MM.1S (cell line): ENCODE measurements at places on chromosomes 5 and 9.

DNA sequence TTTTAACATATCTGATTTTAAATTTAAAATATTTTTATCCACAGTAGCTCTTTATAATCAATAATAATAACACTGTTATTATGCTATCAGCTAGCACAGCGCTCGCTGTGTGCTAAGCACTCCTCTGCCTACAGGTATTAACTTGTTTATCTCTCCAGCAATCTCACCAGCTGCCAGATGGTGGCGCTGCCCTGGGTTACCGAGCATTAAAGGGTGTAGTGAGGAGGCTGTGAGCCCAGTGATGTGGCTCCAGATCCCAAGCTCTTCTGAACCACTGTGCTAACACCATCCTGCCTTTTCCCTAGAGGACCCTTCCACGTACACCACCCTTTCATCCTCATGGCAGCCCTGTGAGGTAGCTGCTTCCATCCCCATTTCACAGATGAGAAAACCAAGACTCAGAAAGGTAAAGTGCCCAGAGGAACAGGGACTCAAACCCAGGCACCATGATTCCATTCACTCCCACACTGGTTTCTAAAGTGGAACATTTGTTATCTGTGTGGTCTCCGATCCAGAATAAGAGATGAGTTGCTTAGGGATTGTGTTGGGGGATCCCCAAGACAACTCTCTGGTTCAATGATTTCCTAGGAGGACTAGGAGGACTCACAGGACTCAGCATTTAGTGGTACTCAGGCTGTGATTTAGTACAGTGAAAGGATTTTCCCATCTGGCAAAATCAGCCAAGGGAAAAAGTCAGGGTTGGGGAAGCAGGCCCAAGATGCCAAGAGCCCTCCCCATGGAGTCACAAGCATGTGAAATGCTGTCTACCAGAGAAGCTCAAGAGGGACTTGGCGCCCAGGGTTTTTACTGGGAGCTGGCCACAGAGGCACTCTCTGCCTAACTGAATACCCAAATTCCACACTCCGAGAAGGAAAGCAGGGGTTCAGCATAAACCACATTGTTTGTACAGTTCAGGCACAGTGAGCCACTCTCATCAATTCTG, 7.0 kb downstream of the IGFBPL1 start:
- DNase-seq = no peak

DNA sequence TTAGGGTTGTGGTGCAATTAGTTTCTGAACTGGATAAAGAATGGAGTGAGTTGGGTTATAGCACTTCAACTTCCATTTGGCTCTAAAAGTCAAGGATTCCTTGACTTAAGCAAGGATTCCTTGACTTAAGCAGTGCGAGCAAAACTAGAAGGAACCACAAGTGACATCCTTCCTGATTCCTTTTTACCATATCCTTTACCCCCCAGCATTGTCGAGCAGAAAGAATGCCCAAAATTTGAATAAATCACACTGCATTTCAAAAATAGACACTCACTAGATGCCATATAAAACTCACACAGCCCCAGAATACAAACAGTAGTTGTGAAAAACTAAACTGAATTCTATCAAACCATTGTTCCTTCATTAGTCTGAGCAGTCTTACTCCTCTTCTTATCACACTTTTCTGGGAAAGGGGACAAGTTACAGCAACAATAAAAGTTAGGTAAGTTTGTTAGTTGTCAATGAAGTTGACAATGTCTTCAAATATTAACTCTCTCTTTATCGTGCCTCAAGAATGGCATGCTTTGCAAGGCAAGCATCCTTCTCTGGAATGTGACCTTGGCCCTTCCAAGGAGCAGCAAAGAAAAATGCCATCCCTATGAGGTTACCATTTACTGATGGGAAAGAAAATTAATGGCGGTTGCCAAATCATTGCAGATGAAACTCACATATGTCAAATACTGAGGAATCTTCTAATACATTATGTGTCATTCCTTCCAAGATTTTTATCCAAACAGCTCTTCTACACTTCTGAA, 273.3 kb upstream of the ANKRD55 start:
- DNase-seq = no peak

DNA sequence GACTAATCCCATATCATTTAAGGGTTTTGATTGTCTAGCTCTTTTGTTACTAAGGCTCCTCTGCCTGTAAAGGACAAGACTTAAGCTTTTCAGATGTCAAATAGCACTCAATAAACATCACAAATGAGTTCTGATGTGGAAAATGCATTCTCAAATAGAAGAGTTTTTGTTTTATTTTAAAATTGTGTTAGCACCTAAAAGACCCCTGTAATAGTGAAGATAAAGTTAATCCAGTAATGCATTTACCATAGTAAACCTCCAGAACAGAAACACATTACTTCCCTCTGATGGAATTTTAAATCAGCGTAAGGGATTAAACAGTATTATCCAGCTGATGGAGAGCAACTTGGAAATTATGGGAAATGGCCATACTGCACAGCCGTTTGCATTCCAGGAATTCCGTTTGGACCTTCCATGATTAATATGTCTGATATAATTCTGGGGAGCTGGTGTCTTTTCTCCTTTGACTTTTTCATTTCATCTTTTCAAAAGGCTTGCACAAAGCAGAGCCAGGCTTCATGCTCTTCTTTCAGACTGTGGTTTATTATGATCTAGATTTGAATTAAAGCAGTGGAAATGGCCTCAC, 105.6 kb downstream of the PPP2R2B start:
- DNase-seq = no peak

DNA sequence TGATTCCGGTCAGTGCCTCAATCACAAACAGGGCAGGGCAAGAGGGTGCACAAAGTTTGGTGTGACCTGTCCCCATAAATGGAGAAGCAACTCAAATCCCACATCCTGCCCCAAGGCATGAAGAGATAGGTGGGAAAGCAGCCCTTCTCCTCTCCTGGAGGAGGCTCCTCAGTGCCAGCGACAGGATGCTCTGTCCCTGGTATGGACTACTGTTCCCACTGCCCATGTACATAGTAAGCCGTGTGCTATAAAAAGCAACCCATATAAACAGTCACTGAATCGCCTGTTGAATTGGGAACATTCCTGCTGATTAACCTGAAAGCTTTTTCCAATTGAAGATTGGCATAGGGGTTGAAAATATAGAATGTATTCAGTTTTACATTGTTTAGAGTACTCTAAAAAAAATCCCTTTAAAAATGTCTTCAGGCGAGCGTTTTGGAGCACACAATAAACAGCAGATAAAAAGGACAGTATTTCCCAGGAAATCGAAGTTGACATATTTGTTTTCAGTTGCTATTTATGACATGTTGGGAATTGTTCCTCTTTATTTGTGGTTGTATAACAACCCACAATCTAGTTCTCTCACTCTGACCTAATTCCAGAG, 513.9 kb downstream of the DIRAS2 start:
- no peak for DNase-seq

- DNase-seq = no peak
Observed at GRCh38 chr5:132808866-132809265, 4.2 kb upstream of the SOWAHA start.

- DNase-seq = no peak
Observed at GRCh38 chr5:179880066-179880650, 21.5 kb upstream of the MRNIP start.

- DNase-seq = no peak
Observed at GRCh38 chr5:143177263-143177983, 226.1 kb downstream of the NR3C1 start.

DNA sequence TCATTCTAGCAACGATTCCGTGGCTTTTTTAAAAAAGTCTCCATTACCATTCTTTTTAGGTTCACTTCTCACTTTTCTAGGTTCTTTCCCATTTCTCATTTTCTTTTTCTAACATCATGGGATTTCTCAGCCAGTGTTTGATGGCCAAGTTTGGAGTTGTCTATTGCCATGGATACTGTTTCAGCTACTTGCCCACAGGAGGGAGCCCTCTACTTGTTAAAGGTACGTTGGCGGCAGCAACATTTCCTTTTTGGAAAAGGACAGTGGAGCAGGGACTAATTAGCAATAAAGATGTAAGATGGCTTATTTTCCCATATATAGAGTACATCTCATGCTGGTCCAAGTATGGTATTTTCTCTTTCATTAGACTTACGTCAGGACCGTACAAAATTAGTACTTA, 2257.5 kb upstream of the C9orf72 start:
- no peak for DNase-seq

DNA sequence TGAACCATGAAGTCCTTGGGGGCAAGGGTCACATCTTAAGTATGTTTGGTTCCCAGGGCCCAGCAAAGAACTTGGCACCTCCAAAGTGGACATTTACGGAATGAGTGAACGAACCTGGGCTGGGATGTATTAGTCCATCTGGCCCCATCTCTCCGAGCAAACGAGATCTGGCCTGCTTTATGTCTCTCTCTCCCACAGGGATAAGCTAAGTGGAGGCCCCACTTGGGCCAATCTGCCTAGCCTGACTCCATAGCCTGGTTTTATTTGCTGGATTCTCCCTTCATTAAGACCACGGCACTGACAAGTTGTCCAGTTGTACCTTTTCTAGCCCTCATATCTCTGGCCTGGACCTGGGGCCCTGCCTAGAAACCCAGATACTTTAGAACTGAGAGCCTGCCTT, 2.1 kb downstream of the TTLL11 start:
- no peak for DNase-seq

GRCh38 chr5:21802869-21803490, 1050.2 kb downstream of the CDH12 start:
- peak; percentile 41 for DNase-seq

DNA sequence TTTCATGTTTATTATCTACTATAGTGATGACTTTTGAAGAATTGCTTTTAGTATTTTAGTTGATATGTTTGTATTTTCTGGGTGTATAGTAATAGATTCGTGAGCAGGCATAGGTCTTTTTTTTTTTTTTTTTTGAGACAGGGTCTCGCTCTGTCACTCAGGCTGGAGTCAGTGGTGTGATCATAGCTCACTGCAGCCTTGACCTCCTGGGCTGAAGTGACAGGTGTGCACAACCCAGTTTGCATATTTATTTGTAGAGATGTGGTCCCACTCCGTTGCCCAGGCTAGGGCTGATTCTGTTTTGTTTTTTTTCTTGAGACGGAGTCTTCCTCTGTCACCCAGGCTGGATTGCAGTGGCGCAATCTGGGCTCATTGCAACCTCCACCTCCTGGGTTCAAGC, 11.9 kb downstream of the ERBIN start:
- DNase-seq = no peak

DNA sequence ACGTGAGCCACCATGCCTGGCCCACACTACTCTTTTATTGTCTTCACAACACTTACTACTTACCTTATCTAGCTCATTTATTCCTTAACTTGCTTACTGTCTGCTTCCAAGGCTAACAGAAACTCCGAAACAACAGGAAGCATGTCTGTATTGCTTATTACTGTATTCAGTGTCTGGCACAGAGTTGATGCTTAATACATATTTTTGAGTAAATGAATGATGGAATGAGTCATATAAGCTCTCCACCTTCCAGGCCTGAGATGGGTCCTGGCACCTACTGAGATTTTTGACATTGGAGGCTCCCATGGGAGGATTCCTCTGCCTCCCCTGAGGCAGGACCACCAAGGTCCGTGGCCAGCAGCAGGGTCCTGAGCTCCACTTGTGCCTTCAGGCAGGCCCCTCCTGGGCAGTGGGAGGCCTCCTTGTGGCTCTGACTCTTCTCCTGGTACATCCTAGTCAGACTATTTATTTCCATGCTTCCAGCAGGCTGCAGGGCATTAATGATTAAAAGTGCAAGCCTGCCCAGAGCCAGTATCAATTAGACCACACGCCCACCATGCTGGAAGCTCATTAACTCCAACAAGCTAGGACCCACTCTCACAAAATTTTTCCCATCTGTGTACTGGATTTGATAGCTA, 76.5 kb upstream of the CTNNA1 start:
- no peak for DNase-seq

GRCh38 chr5:124582561-124582840, 163.9 kb downstream of the ZNF608 start:
- no peak for DNase-seq

- no peak for DNase-seq
Observed at GRCh38 chr5:121006217-121006616, 542.1 kb downstream of the PRR16 start.

GRCh38 chr9:109231593-109231992, 64.5 kb upstream of the FRRS1L start:
- no peak for DNase-seq

DNA sequence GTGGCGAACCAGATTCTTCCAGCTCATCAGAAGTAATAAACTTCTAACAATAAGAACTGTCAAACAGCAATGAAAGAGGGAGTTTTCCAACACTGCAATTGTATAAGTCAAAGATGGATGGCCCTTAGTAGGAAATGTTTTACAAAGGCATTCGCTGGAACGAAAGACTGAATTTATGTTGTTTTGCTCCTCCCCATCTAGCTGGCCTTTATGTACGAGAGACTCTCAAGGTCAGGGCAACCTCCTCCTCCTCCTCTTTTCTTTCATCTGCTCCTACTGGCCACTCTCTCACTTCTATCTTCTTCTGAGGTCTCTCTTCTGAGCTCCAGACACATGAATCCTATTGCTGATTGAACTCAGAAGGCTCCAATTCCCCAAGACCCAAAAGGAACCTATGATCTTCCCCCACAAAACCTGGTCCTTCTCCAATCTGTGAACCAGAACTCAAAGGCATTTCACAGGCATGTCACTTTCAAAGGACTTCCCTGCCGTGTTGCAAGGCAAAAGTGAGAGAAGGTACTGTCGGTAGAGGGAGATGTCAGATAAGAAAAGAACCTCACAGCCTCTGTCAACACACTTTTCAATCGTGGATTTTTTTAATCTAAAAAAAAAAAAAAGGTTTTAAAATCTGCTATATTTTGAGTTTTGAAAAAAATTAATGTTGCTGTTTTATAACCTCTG, 28.5 kb upstream of the PUM3 start:
- DNase-seq = no peak

- no peak for DNase-seq
Observed at GRCh38 chr5:143775258-143775657, 36.7 kb upstream of the HMHB1 start.

DNA sequence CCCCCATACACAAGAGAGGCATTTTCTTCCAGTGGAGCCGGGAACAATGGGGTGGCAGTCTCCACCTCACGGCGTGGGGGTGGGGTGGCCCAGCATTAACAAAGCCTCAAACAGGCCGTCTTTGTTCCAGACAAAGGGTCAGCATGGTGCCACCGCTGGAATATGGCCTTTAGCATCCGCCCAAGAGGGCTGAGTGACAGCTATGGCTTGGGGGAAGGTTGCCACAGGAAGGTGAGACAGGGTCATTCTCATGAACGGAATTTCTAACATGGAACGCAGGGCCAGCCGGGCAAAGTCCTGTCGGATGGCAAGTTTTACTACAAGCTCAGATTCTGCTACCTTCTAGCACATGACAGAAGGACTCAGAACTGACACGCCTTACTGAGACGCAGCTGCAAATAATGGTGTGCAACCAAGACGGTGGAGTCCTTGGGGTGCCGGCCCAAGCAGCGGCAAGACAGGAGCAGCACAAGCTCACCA, 64.0 kb downstream of the OTULIN start:
- DNase-seq = no peak

GRCh38 chr9:93576258-93577077, at the start of gene PHF2:
PHF2 (plus strand) TSS chr9:93576584; CDS start chr9:93576774, 190 bp downstream.
- peak; percentile 14 for DNase-seq

GRCh38 chr5:37557734-37558293, 178.7 kb downstream of the WDR70 start:
- DNase-seq = peak; percentile 15

GRCh38 chr9:129944506-129945116, 98.4 kb downstream of the FNBP1 start:
- no peak for DNase-seq

- no peak for DNase-seq
Observed at GRCh38 chr5:17094830-17095229, 122.6 kb upstream of the BASP1 start.
